A549 treated with CpdA at 1 μM for 4 hours (cell line): ENCODE measurements at places on chromosomes 16 and 17. TPM values are rescaled to one million over a fixed set of nuclear protein-coding genes. Genes with fewer than 3 reads are reported as not detected.

Gene NEUROD2
- total RNA-seq, result 0.03 TPM in 1 of 5 replicates, not detected in the others

Gene TBC1D3C
- total RNA-seq, result not detected in 5 replicates

Gene CCL3
- total RNA-seq, result not detected in 5 replicates

Gene CETP
- total RNA-seq, result not detected in 5 replicates

Gene HOXB1
- total RNA-seq, result not detected in 5 replicates

Gene ARL5C
- not detected in 5 replicates for total RNA-seq

Gene KRTAP2-3
- 0.08 TPM in 1 of 5 replicates, not detected in the others for total RNA-seq

Gene ZNF232
- 4.1 to 4.7 TPM (median 4.6 TPM) in 5 replicates for total RNA-seq

Gene HBA2
- total RNA-seq, result 0.27 to 0.53 TPM (median 0.40 TPM) in 3 of 5 replicates, not detected in the others

Gene KRT24
- total RNA-seq, result not detected in 5 replicates

Gene TBC1D3K
- not detected in 5 replicates for total RNA-seq

Gene NMT1
- 173 to 447 TPM (median 176 TPM) in 5 replicates for total RNA-seq

Gene PDIA2
- total RNA-seq, result 0.23 to 0.89 TPM (median 0.57 TPM) in 4 of 5 replicates, not detected in the other

Gene MYH13
- not detected in 5 replicates for total RNA-seq

Gene OR3A3
- total RNA-seq, result not detected in 5 replicates

Gene SMIM5
- total RNA-seq, result 0.43 to 0.81 TPM (median 0.52 TPM) in 5 replicates

Gene SLC2A4
- 0.13 to 0.29 TPM (median 0.24 TPM) in 5 replicates for total RNA-seq

Gene FOXC2
- total RNA-seq, result 1.6 to 2.2 TPM (median 2.1 TPM) in 5 replicates

Gene MCRIP2
- 18.7 to 43.8 TPM (median 40.3 TPM) in 5 replicates for total RNA-seq

Gene AXIN2
- total RNA-seq, result 0.81 to 1.2 TPM (median 1.0 TPM) in 5 replicates

Gene JPT2
- 168 to 223 TPM (median 172 TPM) in 5 replicates for total RNA-seq

Gene HEATR9
- not detected in 5 replicates for total RNA-seq

Gene SPNS2
- total RNA-seq, result 7.3 to 13.9 TPM (median 10.7 TPM) in 5 replicates

Gene MYOCD
- total RNA-seq, result 0.96 to 2.4 TPM (median 1.7 TPM) in 5 replicates

Gene CYBC1
- 51.8 to 65.9 TPM (median 57.5 TPM) in 5 replicates for total RNA-seq

Gene G6PC1
- not detected in 5 replicates for total RNA-seq

Gene FSCN2
- total RNA-seq, result 0.61 to 2.0 TPM (median 0.89 TPM) in 5 replicates

Gene VAMP2
- total RNA-seq, result 20.5 to 28.0 TPM (median 23.3 TPM) in 5 replicates

Gene CFAP97D1
- 0.02 to 0.04 TPM (median 0.03 TPM) in 3 of 5 replicates, not detected in the others for total RNA-seq

Gene CRISPLD2
- 2.6 to 4.0 TPM (median 3.8 TPM) in 5 replicates for total RNA-seq

Gene VWA3A
- total RNA-seq, result 0.08 TPM in 1 of 5 replicates, not detected in the others

Gene CCL7
- total RNA-seq, result 0.19 to 0.82 TPM (median 0.61 TPM) in 5 replicates

Gene KCNJ12
- total RNA-seq, result 0.89 to 1.3 TPM (median 0.96 TPM) in 5 replicates

Gene NPIPB6
- 1.3 to 3.3 TPM (median 2.1 TPM) in 5 replicates for total RNA-seq

Gene ATXN2L
- 101 to 148 TPM (median 134 TPM) in 5 replicates for total RNA-seq

Gene TBC1D3E
- total RNA-seq, result not detected in 5 replicates

Gene ENPP7
- not detected in 5 replicates for total RNA-seq

Gene STH
- total RNA-seq, result not detected in 5 replicates

Gene CD19
- not detected in 5 replicates for total RNA-seq

Gene EARS2
- 28.7 to 33.8 TPM (median 32.8 TPM) in 5 replicates for total RNA-seq

Gene PRR11
- 45.6 to 58.7 TPM (median 56.4 TPM) in 5 replicates for total RNA-seq

Gene AANAT
- total RNA-seq, result 0.25 to 0.50 TPM (median 0.31 TPM) in 4 of 5 replicates, not detected in the other

Gene ANKFN1
- total RNA-seq, result not detected in 5 replicates

Gene DNAH9
- total RNA-seq, result 0.03 to 0.04 TPM in 2 of 5 replicates, not detected in the others

Gene KRT9
- not detected in 5 replicates for total RNA-seq

Gene ANKRD40CL
- not detected in 5 replicates for total RNA-seq

Gene HOXB9
- 7.7 to 9.1 TPM (median 8.1 TPM) in 5 replicates for total RNA-seq

Gene EMP2
- 16.6 to 23.3 TPM (median 22.0 TPM) in 5 replicates for total RNA-seq

Gene DOC2B
- total RNA-seq, result 0.36 to 0.95 TPM (median 0.79 TPM) in 5 replicates

Gene CD300LB
- 0.06 to 0.22 TPM (median 0.09 TPM) in 3 of 5 replicates, not detected in the others for total RNA-seq

Gene CLEC18B
- 0.25 to 0.54 TPM (median 0.37 TPM) in 4 of 5 replicates, not detected in the other for total RNA-seq
